Activated naive CD4-positive, alpha-beta T cell treated with anti-CD3 and anti-CD28 coated beads, Interleukin-2, amount 10 ng/mL, durations not matched to agents 5 hours and 36 hours (primary cell): ENCODE measurements at places on chromosomes 2 and 18. TPM values are rescaled to one million over a fixed set of nuclear protein-coding genes. Genes with fewer than 3 reads are reported as not detected.

TUBA3E gene
- not detected for total RNA-seq

TMEM87B gene
- 19.7 TPM for total RNA-seq

IL36RN gene
- total RNA-seq: not detected

CCBE1 gene
- total RNA-seq: not detected

COLEC11 gene
- not detected for total RNA-seq

IL1RL1 gene
- total RNA-seq: 0.19 TPM

LYG2 gene
- total RNA-seq: not detected

TAF1B gene
- total RNA-seq: 36.8 TPM

FAP gene
- not detected for total RNA-seq

CIDEA gene
- total RNA-seq: not detected

TGFA gene
- not detected for total RNA-seq

GYPC gene
- total RNA-seq: 204 TPM

SERPINB3 gene
- not detected for total RNA-seq

OLA1 gene
- total RNA-seq: 74.4 TPM

NETO1 gene
- not detected for total RNA-seq

SLC9A4 gene
- 0.10 TPM for total RNA-seq

RSAD2 gene
- total RNA-seq: 12.9 TPM

RNF144A gene
- total RNA-seq: 77.5 TPM

ADAM23 gene
- 0.26 TPM for total RNA-seq

ALK gene
- not detected for total RNA-seq

FTCDNL1 gene
- 1.4 TPM for total RNA-seq

LAMA3 gene
- 1.2 TPM for total RNA-seq
